ENCODE measurements at places on chromosomes 7 and 10. TPM values are rescaled to one million over a fixed set of nuclear protein-coding genes. Genes with fewer than 3 reads are reported as not detected.
A peak's percentile ranks its signal among the peaks of the same experiment; 100 is the strongest.

- H3K27ac ChIP-seq: no peak overlapping the region
- DNase-seq: no peak
- H3K4me3 ChIP-seq: no peak overlapping the region
- no peaks in the 10 kb centered on the region for H3K4me1 ChIP-seq
Measured at GRCh38 chr7:151680810-151681209, 161.1 kb upstream of the RHEB start.

- no peak for DNase-seq
- no peaks in the 10 kb centered on the region for H3K36me3 ChIP-seq
- no peak overlapping the region for H3K27ac ChIP-seq
- H3K27me3 ChIP-seq: no peaks in the 10 kb centered on the region
Measured at GRCh38 chr10:117476281-117476680, 66.3 kb upstream of the EMX2 start.

GRCh38 chr7:158362912-158363905, 224.4 kb downstream of the PTPRN2 start:
- no peaks in the 10 kb centered on the region for H3K4me1 ChIP-seq
- H3K36me3 ChIP-seq: no peaks in the 10 kb centered on the region
- no peak overlapping the region for H3K27ac ChIP-seq
- no peak overlapping the region for H3K4me3 ChIP-seq
- no peaks in the 10 kb centered on the region for H3K27me3 ChIP-seq
- peak; percentile 71 for DNase-seq

The CALML5 gene
- total RNA-seq: not detected
